ENCODE measurements at places on chromosomes 2 and 18. TPM values are rescaled to one million over a fixed set of nuclear protein-coding genes. Genes with fewer than 3 reads are reported as not detected.

Gene MSTN
- 0.85 TPM for total RNA-seq

Gene TDRD15
- 0.13 TPM for total RNA-seq

Gene POMC
- 1.1 TPM for total RNA-seq

Gene ANKAR
- 30.3 TPM for total RNA-seq

Gene DHRS9
- 4.9 TPM for total RNA-seq

Gene CCL20
- 0.76 TPM for total RNA-seq

Gene PIAS2
- 32.7 TPM for total RNA-seq

Gene DYNAP
- not detected for total RNA-seq

Gene LCT
- 0.04 TPM for total RNA-seq

Gene CAPN14
- total RNA-seq = 0.36 TPM

Gene GPR45
- not detected for total RNA-seq

Gene CARF
- 23.4 TPM for total RNA-seq

Gene CTAGE1
- total RNA-seq = not detected

Gene SIGLEC15
- total RNA-seq = 0.31 TPM

Gene KCNK3
- 0.53 TPM for total RNA-seq

Gene FEV
- total RNA-seq = not detected

Gene SERPINB5
- total RNA-seq = not detected

Gene REG1B
- 2.3 TPM for total RNA-seq

Gene HOXD13
- total RNA-seq = not detected

Gene EFEMP1
- total RNA-seq = 139 TPM

Gene C1QL2
- not detected for total RNA-seq

Gene BOK
- total RNA-seq = 31.1 TPM

Gene TMEM200C
- 0.94 TPM for total RNA-seq

Gene CGREF1
- total RNA-seq = 4.1 TPM

Gene CYRIA
- total RNA-seq = 16.7 TPM

Gene GCG
- not detected for total RNA-seq

All from sciatic nerve (tissue), 2 donors.